ENCODE measurements at places on chromosomes 16 and 17.

- no peak for DNase-seq
Observed at GRCh38 chr16:16111639-16112038, 111.7 kb downstream of the ABCC6 start.

DNA sequence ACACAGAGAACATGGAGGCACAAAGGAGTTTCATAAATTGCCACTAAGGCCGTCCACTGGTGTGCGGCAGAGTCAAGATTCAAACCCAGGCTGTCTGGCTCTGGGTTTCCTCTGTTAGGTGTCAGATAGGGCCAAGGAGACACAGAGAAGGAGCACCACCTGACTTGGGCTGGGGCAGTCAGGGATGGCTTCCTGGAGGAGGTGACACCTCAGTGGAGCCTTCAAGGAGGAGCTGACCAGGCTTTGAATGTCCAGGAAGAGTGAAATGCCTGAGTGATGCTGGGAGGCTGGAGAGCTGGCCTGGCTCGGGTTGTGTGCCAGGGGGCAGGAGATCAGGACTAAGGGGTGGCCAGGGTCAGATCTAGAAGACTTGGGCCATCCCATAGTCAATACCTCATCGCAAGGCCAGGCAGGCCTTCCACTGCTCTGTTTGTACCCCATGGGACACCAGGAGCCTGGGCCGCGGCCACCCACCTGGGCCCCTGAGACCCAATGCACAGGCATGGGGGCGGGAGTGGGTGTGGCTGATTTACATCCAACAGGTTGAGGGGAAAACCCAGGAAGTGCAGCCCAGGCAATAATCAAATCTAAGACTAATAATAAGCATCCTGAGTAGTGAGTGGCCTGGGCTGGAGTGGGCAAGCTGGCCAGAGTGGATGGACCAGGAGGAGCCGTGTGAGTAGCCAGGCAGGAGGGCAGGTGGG, 73.7 kb downstream of the USP22 start:
- DNase-seq: no peak

DNA sequence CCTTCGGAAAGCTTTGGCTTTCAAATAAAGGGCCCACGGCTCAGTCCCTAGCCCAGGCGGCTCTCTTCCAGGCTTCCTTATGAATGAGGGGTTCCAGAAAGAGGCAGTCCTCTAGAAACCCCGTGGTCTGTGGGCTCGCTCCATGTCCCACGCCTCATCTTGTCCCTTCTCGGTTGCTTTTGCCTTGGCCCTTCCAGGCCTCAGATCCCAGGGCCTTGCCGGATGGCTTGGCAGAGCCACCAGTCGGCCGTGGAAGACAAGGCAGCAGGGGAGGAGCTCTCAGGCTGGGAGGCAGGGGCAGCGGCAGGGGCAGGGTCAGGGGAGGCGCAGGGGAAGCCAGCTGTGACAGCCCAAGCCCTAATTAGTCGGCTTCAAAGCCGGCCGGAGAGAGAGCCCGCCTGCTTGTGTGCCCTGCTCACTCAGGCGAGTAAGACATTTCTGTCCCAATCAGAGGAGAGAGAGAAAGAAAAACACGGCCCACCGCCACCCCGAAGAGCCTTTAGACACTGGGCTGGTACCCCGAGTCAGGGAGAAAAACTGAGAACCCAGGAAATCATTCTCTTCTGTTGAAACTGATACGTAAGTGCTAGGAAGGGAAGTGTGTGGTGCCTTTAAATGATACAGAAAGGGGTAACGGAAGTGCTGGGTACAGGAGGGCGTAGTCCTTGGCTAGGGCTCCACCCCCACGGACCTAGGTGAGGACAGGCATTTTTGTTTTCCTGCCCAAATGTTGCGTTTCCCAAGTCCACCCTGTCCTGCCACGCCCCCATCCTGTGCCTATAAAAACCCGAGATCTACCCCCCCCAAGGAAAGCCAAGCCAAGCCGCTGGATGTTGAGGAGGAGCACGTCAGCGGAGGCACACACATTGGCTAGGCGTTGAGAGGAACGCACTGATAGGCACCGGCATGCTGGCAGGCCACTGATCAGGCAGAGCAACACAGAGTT, 27.8 kb upstream of the MEIOC start:
- peak; percentile 18 for DNase-seq

GRCh38 chr17:199191-199604, 17.7 kb upstream of the DOC2B start:
- DNase-seq: no peak

- peak; percentile 80 for DNase-seq
Observed at GRCh38 chr17:10135539-10136257, 62.7 kb downstream of the GAS7 start.

All from foreskin melanocyte (primary cell).